ENCODE measurements at places on chromosomes 1 and 21.

DNA sequence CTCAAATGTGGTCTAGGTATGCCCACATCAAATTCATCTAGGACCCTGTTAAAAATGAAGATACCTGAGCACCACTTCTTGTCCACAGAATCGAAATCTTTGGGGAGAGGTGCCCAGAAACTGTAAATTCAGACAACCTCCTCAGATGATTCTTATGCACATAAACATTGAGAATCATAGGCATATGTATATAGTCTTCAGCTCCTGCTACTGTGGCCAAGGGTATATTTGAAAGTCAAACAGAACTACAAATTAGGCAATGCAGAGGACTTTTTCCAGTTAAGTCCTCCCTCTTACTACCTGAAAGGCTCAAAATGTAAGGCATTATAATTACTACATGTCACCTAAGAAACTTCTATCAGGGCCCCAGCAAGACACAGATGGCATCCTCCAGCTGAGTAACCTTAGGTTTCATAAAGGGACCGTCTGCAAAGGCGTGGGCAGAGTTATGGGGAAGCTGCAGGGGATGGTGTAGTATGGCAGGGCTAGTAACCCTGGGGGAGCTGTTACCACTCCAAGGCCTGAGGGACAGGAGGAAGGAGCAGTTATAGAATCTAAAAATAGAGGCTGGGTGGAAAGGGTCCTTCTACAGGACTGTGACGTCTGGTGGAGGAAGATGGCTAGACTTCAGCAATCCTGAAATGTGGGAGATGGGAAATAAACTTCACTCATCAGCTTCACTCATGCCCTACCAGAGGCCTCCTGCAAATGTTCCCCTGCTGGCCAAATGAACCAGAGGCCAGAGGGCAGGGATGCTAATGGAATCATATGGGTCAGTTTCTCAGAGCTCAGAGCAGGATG is 46.3 kb downstream of the DAB1 start:
- no peak for DNase-seq

DNA sequence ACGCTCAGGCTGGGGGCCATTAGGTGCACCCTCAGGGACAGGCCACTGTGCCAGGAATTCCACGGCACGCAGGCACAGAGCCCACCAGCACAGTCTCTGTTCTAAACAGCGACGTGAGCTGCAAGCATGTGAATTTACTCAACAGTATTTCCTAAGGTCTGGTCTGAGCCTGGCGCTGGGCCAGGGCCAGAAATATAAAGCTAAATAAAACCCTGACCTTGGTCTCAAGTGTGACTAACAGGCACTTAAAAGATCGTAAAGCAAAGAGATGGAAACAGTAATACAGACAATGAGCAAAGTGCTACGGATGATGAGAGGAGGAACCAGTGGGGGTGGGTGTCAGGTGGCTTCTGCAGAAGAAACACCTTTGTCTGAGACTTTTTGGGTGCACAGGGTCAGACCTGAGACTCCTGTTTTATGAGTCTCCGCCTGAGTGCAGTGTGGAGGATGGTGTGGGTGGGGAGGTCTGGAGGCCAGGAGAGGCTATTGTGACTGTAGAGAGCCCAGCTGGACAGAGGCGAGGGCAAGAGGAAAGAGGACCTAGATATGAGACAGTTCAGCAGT is 53.4 kb upstream of the EDN2 start:
- peak; percentile 90 for DNase-seq

DNA sequence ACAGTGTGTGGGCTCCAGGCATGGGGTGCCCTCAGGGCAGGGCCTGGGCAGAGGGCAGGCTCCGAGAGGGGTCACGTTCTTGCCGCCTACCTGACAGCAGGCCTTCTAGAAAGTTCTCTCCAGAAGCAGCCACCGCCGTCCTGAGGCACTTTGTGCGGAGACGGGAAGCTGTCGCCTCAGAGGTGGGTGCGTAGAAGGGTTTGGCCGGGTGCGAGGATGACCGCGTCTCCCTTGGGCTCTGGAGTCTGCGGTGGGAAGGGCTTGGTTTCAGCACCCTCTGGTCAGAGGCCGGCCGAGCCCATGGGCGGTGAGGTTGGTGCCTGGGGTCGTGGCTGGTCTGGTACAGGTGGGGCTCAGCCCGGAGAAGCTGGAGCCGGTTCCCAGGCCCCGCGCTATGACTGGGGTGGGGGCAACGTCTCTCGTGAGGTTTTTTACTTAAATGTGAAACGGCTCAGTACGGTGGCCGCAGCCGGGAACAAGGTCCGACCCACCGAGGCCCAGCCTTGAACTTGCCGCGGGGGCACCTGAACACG is 10.1 kb upstream of the TTLL10 start:
- DNase-seq: no peak

DNA sequence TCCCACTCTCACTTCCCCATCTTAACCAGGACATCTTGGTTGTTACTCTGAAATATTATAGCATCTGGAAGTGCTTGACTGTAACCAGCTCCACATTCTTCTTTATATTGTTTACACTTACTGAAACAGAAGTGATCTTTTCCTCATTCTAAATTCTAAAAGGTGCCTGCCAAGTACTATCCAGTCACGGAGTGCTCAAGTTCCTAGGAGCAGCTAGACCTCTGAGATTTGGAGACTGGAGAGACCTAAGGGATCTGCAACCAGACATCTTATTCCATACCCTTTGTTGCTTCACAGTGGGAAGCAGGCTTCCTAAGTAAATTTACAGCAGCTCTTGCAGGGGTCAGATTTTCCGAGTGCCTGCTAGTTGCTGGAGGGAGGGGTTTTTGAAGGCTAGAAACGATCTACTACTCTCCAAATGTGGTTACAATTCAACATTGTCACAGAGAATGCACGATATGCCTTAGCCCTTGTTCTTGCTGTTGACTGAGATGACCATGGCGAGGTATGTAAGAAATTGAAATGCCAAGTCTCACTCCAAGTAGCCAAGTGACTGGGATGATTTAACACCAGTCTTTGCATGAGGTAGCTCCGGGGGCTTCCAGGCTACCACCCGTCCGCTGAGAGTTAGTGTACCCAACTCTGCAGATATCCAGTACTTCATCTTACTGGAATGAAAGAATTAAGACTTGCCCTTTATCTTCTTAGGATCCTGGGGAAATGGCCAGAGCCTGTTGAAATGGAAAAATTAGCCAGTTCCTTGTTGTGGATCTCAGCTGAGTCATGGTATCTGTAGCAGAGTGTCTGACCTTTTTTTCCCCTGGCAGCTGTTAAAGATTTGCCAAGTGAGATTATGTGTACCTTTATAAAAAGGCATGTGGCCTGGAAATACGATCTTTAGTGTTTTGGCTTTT is 150.8 kb downstream of the MAST2 start:
- peak; percentile 58 for DNase-seq

DNA sequence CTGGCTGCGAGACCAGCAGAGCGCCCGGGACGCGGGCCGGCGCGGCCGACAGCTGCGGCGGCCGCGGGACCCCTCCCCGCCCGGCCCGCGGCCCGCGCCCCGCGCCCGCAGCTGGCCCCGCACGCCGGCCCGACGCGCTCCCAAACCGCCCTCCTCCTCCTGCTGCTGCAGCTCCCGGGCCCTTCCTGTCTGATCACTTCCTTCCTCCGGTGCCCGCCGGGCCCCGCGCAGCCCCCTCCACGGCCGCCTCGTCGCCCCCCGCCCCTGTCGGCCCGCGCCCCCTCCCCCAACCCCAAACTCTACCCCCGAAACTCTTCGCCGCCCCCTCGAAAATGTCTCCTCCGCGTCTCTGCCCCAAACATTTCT is 594 bp downstream of the LUZP1 start:
- DNase-seq: no peak

- no peak for DNase-seq
Measured at GRCh38 chr1:157084720-157085119, 14.9 kb downstream of the ETV3L start.

DNA sequence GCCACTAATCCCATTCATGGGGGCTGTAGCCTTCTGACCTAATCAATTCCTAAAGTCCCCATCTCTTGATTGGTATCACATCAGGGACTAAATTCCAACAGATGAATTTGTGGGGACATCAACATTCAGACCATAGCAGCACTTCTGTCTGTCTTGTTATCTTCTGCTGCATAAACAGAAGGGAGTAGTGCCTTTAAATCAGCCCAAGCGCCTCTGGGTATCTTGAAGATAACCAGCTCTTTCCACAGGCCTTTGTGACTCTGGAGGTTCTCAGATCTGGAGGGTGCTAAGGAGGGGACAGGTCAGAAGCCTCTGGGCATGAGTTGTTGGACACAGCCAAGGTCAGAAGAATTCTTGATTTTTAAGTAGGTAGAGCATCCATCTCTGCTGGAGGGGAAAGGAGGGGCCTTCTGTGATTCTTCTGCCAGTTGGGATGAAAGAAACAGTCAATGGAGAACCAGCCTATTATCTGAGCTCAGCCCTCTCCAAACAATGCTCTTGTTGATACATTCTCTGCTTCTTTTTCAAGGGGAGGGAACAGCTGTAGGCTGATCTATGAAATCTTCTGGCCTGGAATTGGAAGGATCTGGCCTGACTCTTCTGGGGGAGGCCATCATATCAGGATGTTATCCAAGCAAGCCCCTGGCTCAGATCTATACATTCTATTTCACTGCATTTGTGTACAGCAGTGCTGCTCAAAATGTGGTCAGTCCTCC is 31.3 kb upstream of the LRIG2 start:
- DNase-seq: no peak

GRCh38 chr1:91650764-91651163 is 150.1 kb downstream of the CDC7 start:
- DNase-seq: peak; percentile 100

DNA sequence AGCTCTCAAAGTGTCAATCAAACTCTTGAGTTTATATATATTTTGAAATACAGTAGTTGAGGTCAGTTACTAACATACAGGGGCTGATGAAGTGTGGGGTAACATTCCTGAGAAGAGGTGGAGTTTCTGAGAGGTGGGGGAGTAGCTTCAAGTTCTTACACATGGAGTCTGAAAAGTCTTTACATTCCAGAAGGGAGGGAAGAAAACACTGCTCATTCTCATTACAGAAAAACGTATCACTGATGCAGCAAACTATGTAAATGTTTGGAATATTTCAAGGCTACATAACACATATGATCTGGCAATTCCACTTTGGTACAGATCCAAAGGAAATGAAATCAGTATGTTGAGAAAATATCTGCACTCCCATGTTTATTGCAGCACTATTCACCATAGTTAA is 1065.8 kb upstream of the B3GALT2 start:
- peak; percentile 39 for DNase-seq

DNA sequence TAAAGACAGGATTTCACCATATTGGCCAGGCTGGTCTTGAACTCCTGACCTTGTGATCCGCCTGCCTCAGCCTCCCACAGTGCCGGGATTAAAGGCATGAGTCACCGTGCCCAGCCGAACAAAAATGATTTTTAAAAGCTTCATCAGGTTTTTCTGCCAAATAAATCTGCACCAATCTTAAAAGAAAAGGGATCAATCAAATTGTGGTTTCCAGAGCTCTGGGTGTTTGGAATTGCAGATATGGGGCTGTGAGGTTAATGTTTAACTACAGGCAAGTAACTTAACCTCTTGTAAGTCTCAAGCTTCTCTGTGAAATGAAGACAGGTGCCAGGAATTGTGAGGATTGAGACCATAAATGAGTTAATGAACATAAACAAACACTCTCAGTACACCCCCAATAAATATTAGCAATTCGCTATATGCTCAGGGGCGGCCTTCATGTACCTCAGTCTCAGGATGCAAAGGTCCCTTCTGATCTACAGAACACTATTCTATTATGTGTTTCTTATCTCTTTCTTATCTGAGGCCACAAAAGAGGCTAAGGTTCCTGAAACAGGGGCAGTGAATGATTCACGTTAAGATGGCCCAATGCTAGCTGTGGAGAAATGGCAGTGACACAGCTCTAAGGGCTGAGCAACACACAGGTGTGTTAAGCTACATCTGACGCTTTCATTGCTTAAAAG is 7.1 kb upstream of the GNPAT start:
- DNase-seq: no peak

GRCh38 chr1:228007049-228007800 is 427 bp downstream of the WNT3A start:
- no peak for DNase-seq

GRCh38 chr21:39088831-39089380 is 94.3 kb downstream of the PSMG1 start:
- DNase-seq: peak; percentile 76

- no peak for DNase-seq
Measured at GRCh38 chr1:2507744-2508155, 18.6 kb downstream of the PANK4 start.

- DNase-seq: peak; percentile 84
Measured at GRCh38 chr21:43789276-43790009, at the start of gene RRP1. Gene RRP1, plus strand, starts transcription at chr21:43789577. Its CDS starts 53 bp downstream, at chr21:43789630.

GRCh38 chr1:4132352-4133296 is 232.6 kb upstream of the C1orf174 start:
- DNase-seq: no peak

- no peak for DNase-seq
Measured at GRCh38 chr1:16205891-16206546, 6.4 kb downstream of the ARHGEF19 start.

GRCh38 chr1:183995322-183996039 is 42.0 kb downstream of the COLGALT2 start:
- peak; percentile 36 for DNase-seq

- no peak for DNase-seq
Measured at GRCh38 chr1:117574161-117574835, 31.6 kb upstream of the TENT5C start.

- DNase-seq: peak; percentile 56
Measured at GRCh38 chr1:214550013-214550856, 1.2 kb downstream of the PTPN14 start.

DNA sequence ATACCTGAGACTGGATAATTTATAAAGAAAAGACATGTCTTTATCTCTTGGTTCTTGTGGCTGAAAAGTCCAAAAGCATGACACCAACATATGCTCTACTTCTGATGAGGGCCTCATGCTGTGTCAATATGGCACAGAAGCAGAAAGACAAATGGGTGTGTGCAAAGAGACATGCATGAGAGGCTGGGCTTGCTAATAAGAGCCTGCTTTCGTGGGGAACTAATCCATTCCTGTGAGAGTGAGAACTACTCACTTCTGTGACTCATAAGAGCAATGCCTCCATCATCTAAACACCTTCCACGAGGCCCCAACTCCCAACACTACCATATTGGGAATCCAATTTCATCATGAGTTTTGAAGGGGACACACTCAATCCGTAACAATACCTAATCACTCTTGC is 340.0 kb upstream of the DUSP10 start:
- DNase-seq: peak; percentile 15

DNA sequence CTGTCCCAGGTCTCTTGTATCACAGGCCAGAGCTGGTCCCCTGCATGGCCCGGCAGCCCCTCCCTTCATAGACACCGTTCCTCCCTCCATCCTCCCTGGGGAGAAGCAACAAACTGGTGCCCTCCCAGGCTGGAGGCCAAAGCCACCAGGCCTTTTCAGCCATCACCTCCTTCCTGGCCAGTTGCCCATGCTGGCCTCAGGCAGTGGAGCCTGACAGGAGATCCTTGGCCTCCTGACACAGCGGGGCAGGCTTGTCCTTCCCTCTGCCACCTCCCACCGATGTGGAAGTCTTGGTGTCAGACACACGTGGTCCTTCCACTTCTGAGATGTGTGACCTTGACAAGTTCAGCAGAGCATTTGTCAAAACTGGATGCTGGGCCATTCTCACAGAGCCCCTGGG is 206.0 kb downstream of the HIVEP3 start:
- DNase-seq: no peak

All from fibroblast of lung (primary cell).